Activated naive CD4-positive, alpha-beta T cell treated with anti-CD3 and anti-CD28 coated beads for 36 hours (primary cell): ENCODE measurements at places on chromosomes 4 and X. TPM values are rescaled to one million over a fixed set of nuclear protein-coding genes. Genes with fewer than 3 reads are reported as not detected.

TCEAL7 gene
- not detected for total RNA-seq

OTUD6A gene
- not detected for total RNA-seq

TCEAL2 gene
- 0.84 TPM for total RNA-seq

XK gene
- total RNA-seq: not detected

OPN1LW gene
- not detected for total RNA-seq

CSAG3 gene
- 0.74 TPM for total RNA-seq

CTAG1B gene
- not detected for total RNA-seq

RTL3 gene
- not detected for total RNA-seq

GAGE12J gene
- not detected for total RNA-seq

PPP4R3C gene
- total RNA-seq: not detected

NAA11 gene
- total RNA-seq: not detected

DNASE1L1 gene
- total RNA-seq: 7.9 TPM

ABLIM2 gene
- 0.24 TPM for total RNA-seq

PDCL2 gene
- total RNA-seq: not detected

HPGDS gene
- total RNA-seq: not detected

F9 gene
- not detected for total RNA-seq

SPARCL1 gene
- total RNA-seq: not detected
